NCI-H460 (cell line): ENCODE measurements at places on chromosomes 6 and 20.

GRCh38 chr6:167275436-167275835 lies 15.7 kb upstream of the UNC93A start:
- no peak for DNase-seq

- DNase-seq: no peak
Observed at GRCh38 chr6:14442242-14442641, 324.7 kb downstream of the CD83 start.

GRCh38 chr6:1609648-1610496 lies at the start of gene FOXC1:
FOXC1 (plus strand) TSS chr6:1609915; CDS start chr6:1610446, 531 bp downstream.
- DNase-seq: peak; percentile 93

DNA sequence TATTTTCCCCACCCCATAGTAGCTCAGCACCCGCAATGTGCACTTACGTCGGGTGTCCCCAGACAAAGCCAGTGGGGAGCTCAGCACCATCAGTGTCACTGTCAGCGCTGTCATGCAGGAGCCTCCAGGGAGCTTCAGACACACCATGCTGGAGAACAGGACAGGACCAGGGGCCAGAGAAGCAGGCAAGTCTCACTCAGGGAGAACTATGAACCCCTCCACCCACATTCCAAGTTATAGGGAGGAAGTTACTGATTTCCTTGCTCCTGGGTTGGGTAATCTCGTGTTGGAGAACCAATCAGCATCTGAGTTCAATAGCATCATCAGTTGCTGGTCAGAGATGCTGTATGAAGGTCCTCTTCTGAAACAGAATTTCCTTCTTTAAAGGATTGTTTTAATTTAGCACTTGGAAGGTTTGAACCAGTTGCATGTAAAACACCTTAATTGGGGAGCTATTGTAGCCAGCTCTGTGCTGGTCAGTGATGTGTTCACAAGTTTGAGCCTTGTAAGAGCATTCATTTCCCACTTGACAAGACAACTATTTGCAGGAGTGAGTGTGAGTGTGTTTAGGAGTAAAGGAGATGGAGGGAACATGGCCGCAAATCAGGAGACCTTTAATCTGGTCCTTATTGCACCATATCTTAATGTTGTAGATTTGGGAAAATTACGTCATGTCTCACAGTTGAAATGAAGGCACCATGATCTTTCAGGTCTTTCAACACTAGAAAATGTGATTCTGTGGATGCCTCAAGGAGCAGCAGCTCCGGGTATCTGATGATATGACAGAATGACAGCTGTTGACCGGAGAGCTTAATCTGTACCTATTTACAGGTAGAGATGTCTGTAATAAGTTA lies at the start of gene HLA-DRB1:
Gene HLA-DRB1 (minus strand): TSS at position 253 of the 854 bp plus-strand sequence. CDS start 106 bp downstream, at position 147.
- no peak for DNase-seq

DNA sequence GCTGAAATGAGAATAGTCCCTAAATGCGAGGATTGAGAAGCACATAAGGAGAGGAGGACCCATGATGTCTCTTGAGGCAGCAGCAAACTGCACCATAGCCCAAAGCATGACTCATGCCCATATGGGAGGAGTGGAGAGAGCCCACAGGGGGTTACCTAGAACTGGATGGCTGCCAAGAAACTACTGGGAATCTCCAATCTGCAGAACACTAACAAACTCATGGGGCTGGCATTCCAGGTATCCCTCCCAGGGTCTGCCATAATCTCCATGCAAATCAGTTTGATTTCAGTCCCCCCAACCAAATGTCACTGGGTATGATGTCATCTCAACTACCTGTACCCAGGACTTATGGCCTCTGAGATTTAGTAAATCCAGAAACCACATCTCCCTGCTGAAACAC lies 410.5 kb downstream of the PTPRT start:
- DNase-seq: no peak

DNA sequence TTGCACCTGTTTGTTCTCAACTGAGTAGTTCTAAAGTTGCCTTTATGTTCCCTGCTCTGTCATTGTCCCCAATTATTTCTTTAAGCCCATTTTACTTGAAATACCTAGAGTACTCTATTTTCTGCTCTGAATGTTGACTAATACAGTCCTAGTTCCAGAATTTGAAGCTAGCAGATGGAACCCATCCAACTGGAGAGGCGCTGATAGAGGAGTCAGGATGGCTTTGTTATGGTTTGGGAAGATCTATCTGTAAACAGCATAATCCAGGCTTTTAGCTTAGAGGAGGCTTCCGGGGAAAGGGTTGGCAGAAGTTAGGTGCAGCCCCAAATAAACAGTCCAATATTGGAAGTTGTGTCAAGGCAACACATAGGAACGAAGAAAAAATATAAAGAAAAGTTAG lies 927.7 kb downstream of the TFAP2A start:
- no peak for DNase-seq
